ENCODE measurements at places on chromosomes 2 and 18.

GRCh38 chr2:138018866-138019688 lies 54.8 kb downstream of the HNMT start:
- DNase-seq, result no peak

GRCh38 chr2:138589663-138590062 lies 88.1 kb downstream of the SPOPL start:
- no peak for DNase-seq

DNA sequence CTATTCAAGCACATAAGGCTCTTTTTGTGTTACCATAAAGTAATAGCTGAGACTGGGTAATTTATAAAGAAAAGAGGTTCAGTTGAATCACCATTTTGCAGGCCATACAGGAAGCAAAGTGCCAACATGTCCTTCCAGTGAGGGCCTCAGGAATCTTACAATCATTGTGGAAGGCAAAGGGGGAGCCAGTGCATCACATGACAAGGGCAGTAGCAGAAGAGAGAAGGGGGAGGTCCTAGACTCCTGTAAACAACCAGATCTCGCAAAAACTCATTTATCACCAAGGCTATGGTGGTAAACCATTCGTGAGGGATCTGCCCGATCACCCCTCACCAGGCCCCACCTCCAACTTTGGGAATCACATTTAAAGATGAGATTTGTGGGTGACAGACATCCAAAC lies 16.7 kb downstream of the DSG4 start:
- no peak for DNase-seq

DNA sequence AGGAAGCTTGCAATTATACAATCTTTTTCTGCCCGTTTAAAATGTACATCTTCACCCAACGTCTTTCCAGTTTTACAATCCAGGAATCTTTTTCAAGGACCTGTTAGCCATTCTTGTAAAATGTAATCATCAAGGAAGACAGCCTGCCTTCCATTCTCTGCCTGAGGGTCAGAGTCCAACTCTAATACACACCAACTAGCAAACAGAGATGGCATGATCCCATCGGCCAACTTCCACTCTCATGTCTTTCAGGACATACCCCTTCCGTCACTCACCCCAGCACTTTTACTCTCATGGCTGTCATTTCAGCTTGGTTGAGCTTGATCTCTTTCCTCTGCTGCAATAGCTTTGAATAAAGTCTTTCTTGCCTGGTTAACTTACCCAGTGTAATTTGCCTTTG lies 172.5 kb upstream of the NETO1 start:
- DNase-seq, result no peak

- DNase-seq, result no peak
These were observed 1.1 kb downstream of the RPL37A start for GRCh38 chr2:216499641-216500218.

GRCh38 chr18:79375441-79376154 lies 20.1 kb upstream of the NFATC1 start:
- no peak for DNase-seq

GRCh38 chr2:67065046-67065445 lies 332.1 kb upstream of the ETAA1 start:
- no peak for DNase-seq

- no peak for DNase-seq
These were observed 8.7 kb upstream of the HS6ST1 start for GRCh38 chr2:128327180-128327964.

GRCh38 chr2:102002228-102002627 lies 10.5 kb downstream of the IL1R2 start:
- no peak for DNase-seq

DNA sequence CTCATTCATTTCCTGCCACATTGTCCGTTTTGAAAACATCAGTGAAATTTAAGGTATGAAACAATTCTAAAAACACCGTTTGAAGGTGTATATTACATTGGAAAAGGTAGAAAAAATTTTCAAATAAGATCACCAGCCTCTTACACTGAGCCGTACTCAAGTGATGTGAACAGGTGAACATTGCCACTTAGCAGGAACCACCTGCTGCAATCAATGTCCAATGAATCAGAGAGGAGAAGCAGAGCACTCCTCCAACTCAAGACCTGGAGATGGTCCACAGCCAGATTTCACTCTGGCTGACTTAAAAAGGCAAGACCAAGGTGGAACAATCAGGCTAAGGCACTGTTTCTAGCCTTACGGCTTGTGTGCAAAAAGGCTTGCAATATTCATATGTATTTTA lies 110.3 kb upstream of the TTN start:
- DNase-seq, result no peak

DNA sequence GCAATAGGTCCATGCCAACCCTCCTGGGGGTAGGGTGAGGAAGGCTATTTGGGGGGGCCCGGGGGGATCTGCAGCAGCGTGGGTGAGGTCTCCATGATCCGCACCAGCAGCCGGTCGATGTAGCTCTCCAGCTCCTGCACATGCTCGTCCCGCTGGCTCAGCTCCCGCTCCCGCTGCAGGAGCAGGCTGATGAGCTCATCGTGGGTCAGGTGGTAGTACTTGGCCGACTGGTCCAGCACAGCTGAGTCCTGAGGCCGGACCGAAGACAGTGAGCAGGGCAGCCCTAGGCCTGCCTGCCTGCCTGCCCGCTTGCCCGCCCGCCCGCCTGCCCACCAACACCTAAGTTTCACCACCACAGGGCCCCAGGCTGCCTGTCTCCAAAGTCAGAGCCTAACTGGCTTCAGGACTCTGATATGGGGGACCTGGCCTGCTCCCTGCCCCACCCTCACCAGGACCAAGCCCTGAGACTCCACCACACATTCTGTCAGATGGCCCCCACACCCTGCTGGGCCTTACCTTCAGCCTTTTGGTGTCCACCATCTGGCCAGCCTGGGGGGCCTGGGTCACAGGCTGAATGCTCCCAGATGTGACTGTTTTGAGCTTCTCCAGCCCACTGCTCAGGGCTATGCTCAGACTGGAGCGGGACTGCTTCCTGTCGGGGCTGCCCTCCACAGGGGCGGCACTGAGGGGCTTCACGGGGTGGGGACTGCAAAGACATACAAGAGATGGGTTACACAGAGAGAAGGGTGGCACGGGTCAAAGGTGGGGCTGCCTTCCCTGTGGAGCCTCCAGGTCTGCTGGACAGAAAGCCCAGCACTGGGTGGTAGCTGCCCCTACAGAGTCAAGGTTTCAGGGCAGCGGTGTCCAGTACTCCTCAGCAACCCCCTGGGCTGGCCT lies 4.2 kb upstream of the SFXN5 start:
- no peak for DNase-seq

- DNase-seq, result peak; percentile 57
These were observed 164.4 kb downstream of the ETAA1 start for GRCh38 chr2:67561457-67561965.

DNA sequence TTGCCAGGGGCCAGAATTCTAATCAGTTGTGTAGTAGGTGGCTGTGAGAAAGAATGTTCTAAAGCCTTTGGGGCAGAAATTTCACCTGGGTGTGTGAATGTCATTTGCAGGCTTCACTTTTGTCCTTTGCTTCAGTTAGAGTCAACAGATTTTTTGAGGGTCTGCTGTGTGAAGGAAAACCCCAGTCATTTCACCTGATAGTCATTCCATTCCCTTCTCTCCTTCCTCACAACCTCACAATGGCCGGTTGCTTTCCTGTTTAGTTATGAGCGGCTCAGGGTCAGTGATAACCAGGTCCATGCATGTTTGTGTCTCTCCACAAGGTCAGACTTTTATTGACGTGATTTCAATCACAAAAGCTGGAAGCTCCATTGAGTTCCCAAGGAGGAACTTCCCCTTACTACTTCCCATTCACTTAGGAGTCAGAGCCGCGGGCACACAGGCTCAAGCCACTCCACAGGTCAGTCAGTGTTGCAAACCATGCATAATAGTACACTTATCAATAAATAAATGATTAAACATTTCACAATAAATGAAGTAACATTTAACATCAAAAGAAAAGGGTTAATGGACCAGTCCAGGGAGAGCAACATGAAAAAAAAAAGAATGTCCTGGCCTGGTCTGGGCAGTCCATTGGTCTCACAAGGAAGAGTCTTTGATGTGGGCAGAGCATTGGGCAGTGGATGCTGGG lies 74.3 kb downstream of the NPAS2 start:
- no peak for DNase-seq

All from fibroblast of skin of right quadriceps (primary cell).